Caco-2 (cell line): ENCODE measurements at places on chromosomes 13 and 19. TPM values are rescaled to one million over a fixed set of nuclear protein-coding genes. Genes with fewer than 3 reads are reported as not detected.

GRCh38 chr13:110916301-110917142 is 1.7 kb upstream of the ANKRD10 start:
- H3K4me1 ChIP-seq, result peaks cover 23% of the 10 kb centered on the region; the same call in 1 of the 2 replicates
- DNase-seq, result no peak
- peak overlapping the region; percentile 61 for H3K27ac ChIP-seq
- peak overlapping the region; percentile 89 for H3K4me3 ChIP-seq

DNA sequence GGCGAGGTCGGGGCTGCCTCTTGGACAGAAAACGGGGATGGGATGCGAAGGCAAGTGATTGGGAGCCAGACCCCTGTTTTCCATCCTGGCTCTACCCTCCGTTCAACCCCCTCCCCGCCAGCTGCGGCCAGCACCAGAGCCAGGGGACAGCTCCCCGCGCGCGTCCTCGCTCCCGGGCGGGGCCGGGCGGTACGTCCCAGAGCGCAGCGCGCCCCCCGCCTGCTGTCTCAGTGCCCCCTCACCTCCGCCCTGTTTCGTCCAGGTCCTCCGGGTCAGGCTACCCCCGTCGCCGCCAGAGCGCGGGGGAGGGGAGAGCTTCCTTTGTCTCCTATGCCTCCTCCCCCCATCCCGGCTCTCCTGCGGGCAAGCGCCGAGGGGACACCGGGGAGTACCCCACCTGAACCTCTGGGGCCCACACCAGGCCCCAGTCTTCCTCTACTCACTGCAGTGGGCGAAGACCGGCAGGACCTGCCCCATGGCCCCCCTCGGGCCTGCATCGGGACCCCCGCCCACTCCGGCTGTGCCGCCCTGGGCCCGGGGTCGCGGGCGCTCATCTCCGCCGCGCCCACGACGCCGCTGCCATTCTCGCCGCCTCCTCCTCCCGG is 396 bp downstream of the RTN2 start:
- peak overlapping the region; percentile 80 for H3K4me3 ChIP-seq
- peak; percentile 76 for DNase-seq
- H3K4me1 ChIP-seq, result peaks cover 22% of the 10 kb centered on the region
- no peaks in the 10 kb centered on the region for H3K36me3 ChIP-seq
- no peaks in the 10 kb centered on the region for H3K27me3 ChIP-seq

GRCh38 chr19:45765702-45766295 is 3.3 kb downstream of the SIX5 start:
- H3K36me3 ChIP-seq, result no peaks in the 10 kb centered on the region
- no peak overlapping the region for H3K4me3 ChIP-seq
- H3K27me3 ChIP-seq, result no peaks in the 10 kb centered on the region
- H3K27ac ChIP-seq, result no peak overlapping the region
- DNase-seq, result no peak
- peaks cover 6% of the 10 kb centered on the region for H3K4me1 ChIP-seq

DNA sequence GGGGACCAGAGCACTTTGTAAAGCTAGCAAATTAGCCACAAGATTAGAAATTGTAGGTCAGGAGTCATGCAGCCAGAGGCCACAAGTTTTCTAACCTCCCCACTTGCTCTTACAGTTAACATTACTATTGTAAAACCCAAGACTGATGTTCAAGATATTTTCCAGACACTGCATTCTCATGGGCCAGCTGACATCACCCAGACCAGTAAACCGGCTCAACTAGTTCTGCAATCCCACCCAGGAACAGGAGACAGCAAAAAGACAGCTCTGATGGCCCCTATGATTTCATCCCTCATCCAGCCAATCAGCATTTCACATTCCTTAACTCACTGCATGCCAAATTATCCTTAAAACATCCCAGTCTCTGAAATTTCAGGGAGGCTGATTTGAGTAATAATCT is 178.5 kb downstream of the PRR20E start:
- no peaks in the 10 kb centered on the region for H3K36me3 ChIP-seq
- H3K4me1 ChIP-seq, result no peaks in the 10 kb centered on the region
- H3K27me3 ChIP-seq, result no peaks in the 10 kb centered on the region
- no peak overlapping the region for H3K4me3 ChIP-seq
- DNase-seq, result no peak

- H3K36me3 ChIP-seq, result no peaks in the 10 kb centered on the region
- no peak overlapping the region for H3K27ac ChIP-seq
- no peak for DNase-seq
- H3K4me1 ChIP-seq, result no peaks in the 10 kb centered on the region
Observed at GRCh38 chr13:34114581-34114980, 296.6 kb downstream of the RFC3 start.

GRCh38 chr19:5097331-5097930 is 128.5 kb downstream of the KDM4B start:
- H3K36me3 ChIP-seq, result no peaks in the 10 kb centered on the region; the same call in 1 of the 2 replicates
- no peak overlapping the region for H3K27ac ChIP-seq
- H3K4me1 ChIP-seq, result no peaks in the 10 kb centered on the region

DNA sequence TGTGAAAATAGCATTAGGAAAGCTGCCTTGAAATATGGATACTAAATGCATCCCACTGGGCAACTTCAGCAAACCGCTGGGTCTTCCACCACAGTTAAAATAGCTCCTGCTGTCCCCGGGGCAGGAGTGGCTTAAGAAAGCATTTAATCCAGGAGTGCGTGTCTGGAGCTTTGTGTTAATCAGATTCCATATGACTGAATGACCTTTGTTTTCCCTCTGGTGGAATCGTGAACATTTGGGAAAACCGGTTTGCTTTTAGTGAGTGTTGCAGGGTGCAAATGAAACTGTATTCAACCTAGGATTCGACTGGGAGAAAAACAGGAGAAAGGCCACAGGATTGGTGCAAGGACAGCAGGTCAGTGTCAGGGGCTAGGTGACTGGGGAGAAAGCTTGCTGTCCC is 237.6 kb upstream of the MAB21L1 start:
- DNase-seq, result no peak
- no peaks in the 10 kb centered on the region for H3K4me1 ChIP-seq
- H3K36me3 ChIP-seq, result no peaks in the 10 kb centered on the region
- no peak overlapping the region for H3K4me3 ChIP-seq

- H3K4me1 ChIP-seq, result no peaks in the 10 kb centered on the region
- H3K36me3 ChIP-seq, result no peaks in the 10 kb centered on the region
- H3K27me3 ChIP-seq, result no peaks in the 10 kb centered on the region
Observed at GRCh38 chr13:111668451-111668850, 348.0 kb downstream of the TEX29 start.

GRCh38 chr13:95716231-95716630 is 39.3 kb downstream of the DNAJC3 start:
- no peaks in the 10 kb centered on the region for H3K27me3 ChIP-seq
- peaks cover 2% of the 10 kb centered on the region for H3K36me3 ChIP-seq
- DNase-seq, result no peak
- H3K4me1 ChIP-seq, result no peaks in the 10 kb centered on the region
- H3K27ac ChIP-seq, result no peak overlapping the region

DNA sequence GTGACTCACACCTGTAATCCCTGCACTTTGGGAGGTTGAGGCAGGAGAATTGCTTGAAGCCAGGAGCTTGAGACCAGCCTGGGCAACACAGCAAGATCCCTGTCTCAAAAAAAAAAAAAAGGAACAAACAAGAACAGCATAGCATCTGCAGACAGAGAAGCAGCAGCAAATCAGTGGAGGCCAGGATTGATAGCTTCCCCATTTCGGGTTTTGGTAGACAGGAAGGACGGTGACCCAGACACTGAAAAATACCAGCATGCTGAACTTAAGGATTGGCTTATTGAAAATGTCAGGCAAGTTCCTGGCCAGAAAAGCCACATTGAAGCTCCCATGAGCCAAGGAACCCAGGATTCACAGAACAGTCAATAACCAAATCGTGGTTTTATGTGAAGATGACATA is 3.0 kb downstream of the ZNF490 start:
- H3K36me3 ChIP-seq, result no peaks in the 10 kb centered on the region
- no peak overlapping the region for H3K4me3 ChIP-seq
- no peak for DNase-seq

LPAR2 gene
- 29.3 and 31.3 TPM in 2 replicates for total RNA-seq

CGB2 gene
- total RNA-seq, result not detected in 2 replicates

RFC3 gene
- 46.4 and 50.2 TPM in 2 replicates for total RNA-seq

JAK3 gene
- total RNA-seq, result not detected in 2 replicates

LYPD5 gene
- 0.93 and 0.95 TPM in 2 replicates for total RNA-seq

ELANE gene
- total RNA-seq, result not detected in 2 replicates

NALCN gene
- not detected in 2 replicates for total RNA-seq

SYT5 gene
- total RNA-seq, result not detected in 2 replicates

FCAR gene
- not detected in 2 replicates for total RNA-seq

MAST1 gene
- total RNA-seq, result 0.79 and 0.91 TPM in 2 replicates

NAPSA gene
- 1.2 and 1.6 TPM in 2 replicates for total RNA-seq
